T-helper 9 cell (primary cell): ENCODE measurements at places on chromosomes 3 and 15.

- no peak for DNase-seq
Measured at GRCh38 chr15:69524814-69525213, 72.2 kb downstream of the RPLP1 start.

DNA sequence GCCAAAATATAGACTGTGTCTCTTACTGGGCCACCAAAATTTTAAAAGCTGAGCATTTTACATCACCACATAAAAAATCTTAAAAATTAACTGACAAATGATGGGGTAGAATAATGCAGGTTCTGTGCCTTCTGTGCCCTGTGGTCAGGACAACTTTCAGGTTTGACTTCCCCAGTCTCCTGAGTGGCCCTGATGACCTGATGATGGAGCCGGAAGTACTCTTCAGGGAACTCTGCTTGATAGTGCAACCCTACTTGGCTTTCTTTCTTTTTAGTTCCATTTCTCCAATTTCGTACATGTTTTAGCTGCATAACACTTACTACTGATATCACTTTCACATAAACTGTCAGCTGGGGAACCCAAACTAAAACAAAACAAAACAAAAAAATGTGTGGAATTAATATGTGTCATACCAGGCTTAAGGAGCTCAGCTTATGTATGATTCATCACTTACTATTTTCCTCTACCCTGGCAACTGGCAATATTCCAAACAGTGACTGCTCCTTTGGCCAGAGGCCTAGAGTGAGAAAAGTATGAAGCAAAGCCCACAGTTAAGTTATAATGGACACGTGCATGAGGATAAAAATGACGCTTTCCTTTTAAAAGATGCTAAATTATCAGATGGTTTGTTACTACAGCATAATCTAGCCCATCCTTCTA, 194.3 kb downstream of the BCHE start:
- DNase-seq, result no peak

DNA sequence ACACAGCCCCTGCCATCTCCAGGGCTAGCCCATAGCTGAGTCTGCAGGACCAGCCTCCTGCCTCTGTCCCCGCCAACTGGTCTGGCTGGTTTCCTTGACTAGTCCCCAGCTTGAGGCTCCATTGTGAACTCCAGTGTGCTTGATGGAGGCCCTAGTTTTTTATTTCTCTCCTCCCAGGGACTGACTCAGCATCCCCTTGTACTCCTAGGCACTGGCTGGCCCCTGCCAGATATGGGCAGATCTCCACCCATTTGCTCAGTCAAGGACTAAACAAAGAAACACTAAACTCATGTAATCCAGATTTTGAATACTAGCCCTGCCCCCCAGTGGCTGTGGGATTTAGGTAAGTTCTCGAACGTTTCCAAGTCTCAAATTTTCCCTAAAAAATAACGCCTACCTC, 415.4 kb upstream of the RORA start:
- DNase-seq, result no peak

- no peak for DNase-seq
Measured at GRCh38 chr15:71231758-71232157, 116.5 kb downstream of the THSD4 start.

GRCh38 chr3:150528354-150528797, 17.9 kb downstream of the SERP1 start:
- no peak for DNase-seq

DNA sequence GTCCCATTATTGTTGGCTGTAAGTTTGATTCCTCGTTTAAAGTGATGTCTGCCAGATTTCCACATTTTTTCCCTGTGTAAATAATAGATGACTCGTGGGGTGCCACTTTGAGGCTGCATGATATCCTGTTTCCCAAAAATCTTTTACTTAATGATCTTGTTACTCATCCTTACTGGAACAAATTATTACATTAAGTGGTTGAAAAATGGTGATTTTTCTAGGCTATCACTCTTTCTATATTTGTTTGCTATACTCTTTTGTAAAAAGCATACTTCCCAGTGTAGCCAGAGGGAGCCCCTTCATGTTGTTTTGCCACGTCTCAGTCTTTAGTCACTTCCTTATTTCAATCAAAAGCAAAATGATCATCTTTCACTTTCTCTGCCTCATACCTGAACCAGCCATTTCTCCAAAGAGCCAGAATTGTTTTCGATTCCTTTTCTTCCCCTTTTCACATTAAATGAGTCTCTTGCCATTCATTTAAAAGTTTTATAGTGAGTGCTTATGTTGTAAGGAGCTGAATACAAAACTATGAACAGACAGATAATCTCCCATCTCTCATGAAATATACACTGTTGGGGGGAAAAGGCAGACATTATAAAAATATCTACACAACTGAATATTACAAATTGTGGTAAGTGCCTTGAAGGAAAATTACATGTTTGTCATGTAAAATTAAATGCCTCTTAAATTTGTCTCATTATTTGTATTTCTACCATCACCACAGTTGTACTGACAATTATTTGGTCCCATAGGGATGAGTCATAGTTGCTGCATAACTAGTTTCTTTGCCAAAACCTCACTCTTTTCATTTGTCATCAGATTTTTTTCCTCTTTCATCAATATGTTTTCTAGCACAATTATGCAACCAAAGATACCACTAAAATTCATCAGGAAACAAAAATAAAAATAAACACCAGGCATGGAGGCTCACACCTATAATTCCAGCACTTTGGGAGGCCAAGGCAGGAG, 41.5 kb downstream of the ADGRG7 start:
- DNase-seq, result no peak

GRCh38 chr3:50135964-50136363, 19.2 kb upstream of the SEMA3F start:
- DNase-seq, result no peak

DNA sequence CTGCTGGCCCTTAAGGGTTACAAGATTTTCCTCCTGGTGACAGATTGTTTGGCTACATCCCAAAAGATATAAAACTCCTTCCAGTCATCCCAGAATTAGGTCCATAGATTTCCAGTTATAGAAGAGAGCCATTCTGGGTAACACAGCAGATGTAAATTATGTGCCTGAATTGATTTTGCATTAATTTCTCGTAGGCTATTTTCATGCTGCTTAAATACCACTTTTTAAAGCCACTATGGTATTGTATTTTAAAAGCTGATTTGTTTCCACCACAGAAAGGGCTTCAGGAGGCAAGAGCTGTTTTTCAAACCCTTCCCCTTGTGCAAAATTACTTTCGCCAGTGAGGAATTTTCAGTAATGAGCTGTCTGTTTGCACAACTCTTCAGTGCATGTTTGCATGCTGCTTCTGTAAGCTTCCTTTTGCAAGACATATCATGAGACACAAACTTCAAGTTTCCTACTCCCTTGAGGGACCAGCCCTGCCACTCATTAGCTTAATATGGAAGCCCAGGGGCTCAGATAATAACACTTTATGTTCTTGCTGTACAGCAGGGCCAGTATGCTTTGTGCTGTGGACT, 105.4 kb upstream of the TNIK start:
- DNase-seq, result no peak

GRCh38 chr3:32143849-32144757, 37.7 kb downstream of the GPD1L start:
- DNase-seq, result peak; percentile 22

DNA sequence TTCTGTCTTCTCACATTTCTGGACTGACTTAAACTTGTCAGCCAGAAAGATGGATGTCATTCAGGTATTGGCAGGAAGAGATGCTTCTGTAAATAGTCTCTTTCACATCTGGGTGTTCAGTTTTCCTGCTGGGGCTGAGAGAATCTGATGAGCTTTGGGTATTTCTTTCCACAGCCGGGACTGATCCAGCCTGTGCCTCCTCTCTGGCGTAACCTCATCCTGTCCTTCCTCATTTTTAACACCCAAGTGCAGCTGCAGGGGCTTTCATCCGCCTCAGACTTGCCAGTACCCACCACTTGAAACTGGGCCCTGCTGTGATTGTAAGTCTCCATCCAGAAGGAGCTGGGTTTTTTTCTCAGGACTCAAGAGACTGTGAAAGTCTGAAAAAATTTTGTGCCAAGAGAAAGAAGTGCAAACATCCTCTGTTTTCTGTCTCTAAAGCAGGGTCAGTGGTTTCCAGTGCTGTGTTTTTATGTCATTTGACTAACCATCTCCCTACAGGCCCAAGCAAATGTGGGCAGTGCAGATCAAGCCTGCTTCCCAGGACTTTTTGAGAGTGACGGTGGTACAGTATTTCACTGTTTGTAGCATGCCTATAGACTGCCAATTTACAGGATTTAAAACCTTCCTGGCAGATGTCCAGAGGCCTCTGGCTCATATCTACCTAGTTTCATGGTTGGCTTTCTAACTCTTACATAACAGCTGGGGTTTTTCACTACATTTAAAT, 342.7 kb downstream of the PTPRG start:
- no peak for DNase-seq

- DNase-seq, result no peak
Measured at GRCh38 chr15:48459571-48460442, 128.6 kb downstream of the DUT start.

GRCh38 chr3:188950832-188951489, 220.8 kb upstream of the TPRG1 start:
- no peak for DNase-seq

GRCh38 chr15:63362885-63363284, 18.8 kb downstream of the CA12 start:
- no peak for DNase-seq

DNA sequence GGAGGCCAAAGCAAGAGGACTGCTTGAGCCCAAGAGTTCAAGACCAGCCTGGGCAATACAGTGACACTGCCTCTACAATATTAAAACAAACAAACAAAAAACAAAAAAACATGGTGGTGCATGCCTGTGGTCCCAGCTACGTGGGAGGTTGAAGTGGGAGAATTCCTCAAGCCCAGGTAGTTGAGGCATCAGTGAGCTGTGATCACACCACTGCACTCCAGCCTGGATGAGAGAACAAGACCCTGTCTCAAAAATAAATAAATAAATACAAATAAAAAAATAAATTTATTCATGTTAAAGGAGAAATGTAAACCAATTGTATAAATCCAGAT, 200.6 kb downstream of the BCHE start:
- no peak for DNase-seq

- DNase-seq, result no peak
Measured at GRCh38 chr3:99484871-99485270, 153.5 kb upstream of the COL8A1 start.

- no peak for DNase-seq
Measured at GRCh38 chr15:45616901-45617323, 17.9 kb upstream of the SQOR start.

DNA sequence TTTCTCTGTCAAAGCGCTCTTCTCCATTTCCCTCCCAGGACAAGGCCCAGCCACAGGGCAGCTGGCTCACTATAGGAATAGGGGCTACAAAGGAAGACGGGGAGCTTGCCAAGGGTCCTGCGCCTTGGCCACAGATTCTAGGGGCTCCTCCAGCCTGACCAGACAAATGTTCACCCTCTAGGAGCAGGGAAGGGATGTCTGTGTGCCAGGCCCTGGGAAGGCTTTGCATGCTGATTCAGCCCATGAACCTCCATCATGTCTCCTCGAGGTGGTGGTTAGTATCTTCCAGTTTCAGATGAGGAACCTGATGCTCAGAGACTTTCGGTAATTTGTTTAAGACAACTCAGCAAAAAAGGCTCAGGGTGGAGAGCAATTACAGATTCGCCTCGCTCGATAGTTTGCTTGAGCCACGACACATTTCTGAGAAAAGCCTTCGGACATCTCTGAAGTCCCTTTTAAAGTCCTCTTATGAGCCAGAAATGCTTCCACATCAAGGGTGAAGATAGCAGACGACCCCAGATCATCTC, 110.0 kb downstream of the XXYLT1 start:
- no peak for DNase-seq

DNA sequence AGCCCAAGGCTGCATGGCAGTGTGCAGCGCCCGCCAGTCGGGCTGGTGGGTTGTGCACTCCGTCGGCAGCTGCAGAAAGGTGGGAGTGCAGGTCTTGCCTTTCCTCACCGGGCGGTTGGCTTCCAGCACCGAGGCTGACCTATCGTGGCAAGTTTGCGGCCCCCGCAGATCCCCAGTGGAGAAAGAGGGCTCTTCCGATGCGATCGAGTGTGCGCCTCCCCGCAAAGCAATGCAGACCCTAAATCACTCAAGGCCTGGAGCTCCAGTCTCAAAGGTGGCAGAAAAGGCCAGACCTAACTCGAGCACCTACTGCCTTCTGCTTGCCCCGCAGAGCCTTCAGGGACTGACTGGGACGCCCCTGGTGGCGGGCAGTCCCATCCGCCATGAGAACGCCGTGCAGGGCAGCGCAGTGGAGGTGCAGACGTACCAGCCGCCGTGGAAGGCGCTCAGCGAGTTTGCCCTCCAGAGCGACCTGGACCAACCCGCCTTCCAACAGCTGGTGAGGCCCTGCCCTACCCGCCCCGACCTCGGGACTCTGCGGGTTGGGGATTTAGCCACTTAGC, 4.3 kb downstream of the ISL2 start:
- DNase-seq, result no peak

- DNase-seq, result no peak
Measured at GRCh38 chr3:140252812-140253656, 318.0 kb downstream of the CLSTN2 start.

GRCh38 chr15:78139578-78139977, 8.3 kb upstream of the CIB2 start:
- no peak for DNase-seq

- no peak for DNase-seq
Measured at GRCh38 chr3:77052733-77053670, 13.1 kb downstream of the ROBO2 start.

DNA sequence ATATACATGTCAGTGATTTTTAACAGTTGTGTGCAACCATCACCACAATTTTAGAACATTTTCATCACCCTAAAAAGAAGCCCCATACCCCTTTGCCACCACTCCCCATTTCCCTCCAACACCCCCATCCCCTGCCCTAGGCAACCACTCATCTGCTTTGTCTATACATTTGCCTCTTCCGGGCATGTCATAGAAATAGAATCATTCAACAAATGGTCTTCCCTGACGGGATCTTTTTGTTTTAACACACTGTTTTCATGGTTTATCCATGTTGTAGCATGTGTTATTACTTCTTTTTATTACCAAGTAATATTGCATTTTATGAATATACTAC, 4.0 kb downstream of the VILL start:
- no peak for DNase-seq

DNA sequence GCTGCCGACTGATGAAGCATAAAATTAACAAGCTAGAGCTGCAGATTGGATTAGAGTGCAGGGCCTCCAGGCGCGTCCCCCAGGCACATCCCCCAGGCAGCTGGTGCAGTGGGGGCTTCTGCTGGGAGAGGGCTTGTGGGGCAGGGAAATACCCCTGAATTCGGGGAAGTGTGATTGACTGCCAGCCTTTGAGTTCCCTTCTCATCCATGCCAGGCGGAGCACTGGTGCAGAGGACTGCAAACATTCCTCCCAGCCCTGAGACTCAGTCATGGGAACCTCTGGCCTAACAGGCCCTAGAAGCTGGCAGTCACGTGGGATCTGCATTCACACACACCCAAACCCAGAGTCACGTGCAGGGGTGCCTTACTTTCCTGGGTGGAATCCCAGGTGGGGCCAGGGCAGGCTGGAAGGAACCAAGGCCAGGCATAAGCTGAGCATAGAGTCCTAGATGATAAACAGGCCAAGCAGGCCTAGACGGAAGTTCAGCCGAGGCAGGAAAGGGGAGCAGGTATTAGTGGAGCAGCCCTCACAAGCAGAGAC, 46.2 kb upstream of the SEC22A start:
- no peak for DNase-seq

- no peak for DNase-seq
Measured at GRCh38 chr3:33041909-33042308, 55.0 kb downstream of the GLB1 start.
